HT1080 (cell line): ENCODE measurements at places on chromosomes 13 and 19.

DNA sequence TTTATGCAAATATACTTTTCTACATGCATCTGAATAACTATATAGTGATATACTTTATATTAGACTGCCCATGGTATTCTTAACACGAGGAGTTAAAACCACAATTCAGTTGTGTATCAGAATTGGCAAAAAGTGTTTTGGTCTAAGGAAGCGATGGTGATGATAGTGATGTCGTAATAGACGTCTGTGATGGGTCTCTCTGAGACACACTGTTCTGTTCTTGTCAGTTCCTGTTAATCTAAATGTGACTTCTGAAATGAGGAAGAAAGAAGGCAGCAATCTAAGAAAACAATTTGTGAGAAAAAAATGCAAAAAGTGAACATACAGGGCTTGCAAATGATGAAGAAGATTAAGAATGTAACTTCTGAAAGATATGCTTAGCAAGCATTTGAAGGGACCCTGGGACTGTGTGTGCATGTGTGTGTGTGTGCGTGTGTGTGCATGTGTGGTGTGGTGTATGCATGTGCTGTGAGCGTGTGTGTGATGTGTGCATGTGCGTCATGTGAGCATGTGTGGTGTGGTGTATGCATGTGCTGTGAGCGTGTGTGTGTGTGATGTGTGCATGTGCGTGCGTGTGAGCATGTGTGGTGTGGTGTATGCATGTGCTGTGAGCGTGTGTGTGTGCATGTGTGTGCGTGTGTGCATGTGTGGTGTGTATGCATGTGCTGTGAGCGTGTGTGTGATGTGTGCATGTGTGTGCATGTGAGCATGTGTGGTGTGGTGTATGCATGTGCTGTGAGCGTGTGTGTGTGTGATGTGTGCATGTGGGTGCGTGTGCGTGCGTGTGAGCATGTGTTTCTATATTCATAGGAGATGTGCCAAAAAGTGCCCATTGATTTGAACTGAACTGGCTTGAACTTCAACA is 131.8 kb downstream of the IRS2 start:
- DNase-seq, result no peak

DNA sequence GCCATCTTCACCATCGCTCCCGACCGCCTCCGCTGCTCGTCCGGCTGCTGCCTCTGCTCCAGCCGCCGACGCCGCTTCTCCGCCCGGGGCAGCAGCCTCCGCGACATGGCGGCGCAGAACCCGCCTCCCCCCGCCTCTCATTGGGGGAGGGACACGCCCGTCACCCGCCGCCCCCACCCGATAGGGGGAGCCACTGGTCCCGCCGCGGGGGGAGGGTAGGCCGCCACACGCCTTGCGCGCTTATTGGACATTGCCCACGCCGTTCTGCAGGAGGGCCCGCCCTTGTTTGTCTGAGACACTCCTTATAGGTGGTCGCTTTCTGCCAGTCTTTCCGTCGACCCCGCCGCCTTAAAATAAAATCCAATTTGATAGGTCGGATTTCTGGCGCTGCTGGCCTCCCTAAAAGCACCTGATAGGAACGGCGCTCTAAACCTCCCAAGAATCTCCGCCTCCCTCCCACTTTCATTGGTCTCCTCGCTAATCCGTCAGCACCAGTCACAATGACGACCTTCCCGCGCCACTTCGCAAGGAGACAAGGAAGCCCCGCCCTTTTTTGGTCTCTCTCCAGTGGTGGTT is at the start of gene HNRNPL:
HNRNPL (minus strand) TSS at position 127 of the 576 bp plus-strand sequence; CDS start at position 107, 20 bp downstream.
- peak; percentile 100 for DNase-seq

DNA sequence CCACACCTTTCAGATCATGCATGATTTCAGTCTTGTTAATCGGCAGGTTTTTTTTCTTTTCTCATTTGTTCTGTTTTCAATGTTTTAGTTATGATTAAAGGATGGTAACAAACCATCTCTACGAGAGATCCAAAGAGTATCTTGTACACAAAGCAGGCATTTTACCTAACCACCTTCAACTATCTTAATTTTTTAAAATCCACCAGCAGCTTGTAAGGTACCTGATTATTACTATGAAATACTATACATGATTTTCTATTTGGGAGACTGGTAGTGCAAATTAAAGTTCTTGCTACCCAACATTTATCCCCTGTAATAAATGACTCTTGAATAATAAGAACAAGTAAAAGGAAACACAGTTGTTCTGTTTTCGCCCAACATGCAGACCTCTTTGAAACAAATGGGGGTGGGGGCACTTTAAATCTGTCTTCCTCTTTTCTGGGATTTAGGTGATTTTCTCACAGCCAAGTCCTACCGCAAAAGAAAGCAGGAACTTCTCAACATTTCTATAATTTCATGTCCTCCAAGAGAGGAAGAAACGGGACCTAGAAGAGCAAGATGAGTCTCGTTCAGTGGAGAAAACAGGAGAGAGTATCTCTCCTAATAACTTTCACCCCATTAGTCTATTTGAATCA is 3.6 kb downstream of the POU4F1 start:
- DNase-seq, result no peak

DNA sequence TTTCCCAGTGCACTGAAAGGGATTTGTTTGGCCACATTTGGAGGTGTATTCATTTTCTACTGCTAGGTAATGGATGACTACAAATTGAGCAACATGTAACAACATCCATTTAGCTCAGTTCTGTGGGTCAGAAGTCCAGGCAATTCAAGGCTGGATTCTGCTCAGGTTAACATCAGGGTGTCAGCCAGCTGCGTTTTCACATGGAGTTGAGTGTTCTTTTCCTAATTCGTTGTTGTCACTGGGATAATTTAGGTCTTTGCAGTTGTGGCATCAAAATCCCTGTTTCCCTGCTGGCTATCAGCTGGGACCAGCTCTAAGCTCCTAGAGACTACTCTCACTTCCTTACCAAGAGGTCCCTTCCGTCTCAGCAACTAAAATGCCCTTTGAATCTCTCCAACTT is 25.4 kb downstream of the MIR17HG start:
- no peak for DNase-seq

GRCh38 chr13:29923554-29924481 is 73.4 kb upstream of the UBL3 start:
- peak; percentile 98 for DNase-seq

DNA sequence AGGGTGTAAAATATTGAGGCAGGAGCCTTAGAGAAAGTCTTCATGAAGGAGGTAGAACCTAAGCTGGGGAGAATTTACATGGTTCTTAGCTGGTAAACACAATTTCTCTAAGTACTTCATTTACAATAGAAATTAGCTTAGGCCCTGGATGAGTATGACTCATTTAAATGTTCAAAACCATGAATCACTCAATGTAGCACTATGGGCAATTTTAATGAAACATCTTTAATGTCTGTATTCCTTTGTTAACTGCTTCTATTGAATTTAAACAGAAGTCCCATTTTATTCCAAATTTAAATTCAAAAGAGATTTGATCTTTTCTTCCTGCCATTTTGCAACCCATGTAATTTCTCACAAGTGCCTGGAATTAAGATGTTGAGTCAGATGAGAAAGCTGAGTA is 252.1 kb downstream of the RFC3 start:
- DNase-seq, result peak; percentile 49

DNA sequence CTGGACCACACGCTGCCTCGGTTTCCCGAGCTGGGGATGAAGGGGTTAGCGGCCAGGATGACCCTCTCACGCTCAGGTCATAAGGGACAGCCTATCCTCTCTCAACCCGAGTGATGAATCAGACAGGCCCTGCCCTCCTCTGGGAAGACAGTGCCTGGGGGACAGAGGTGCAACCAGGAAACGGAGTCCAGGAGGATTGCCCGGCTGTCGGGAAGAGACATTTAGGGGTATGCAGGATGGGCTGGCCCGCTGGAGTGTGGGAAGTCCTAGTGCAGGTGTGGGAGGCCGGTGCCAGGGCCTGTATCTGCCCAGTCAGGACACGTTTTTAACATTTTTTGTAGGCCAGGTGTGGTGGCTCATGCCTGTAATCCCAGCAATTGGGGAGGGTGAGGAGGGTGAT is 8.3 kb downstream of the LSM7 start:
- DNase-seq, result no peak

- no peak for DNase-seq
These were observed 22.0 kb upstream of the FREM2 start for GRCh38 chr13:38664906-38665305.

- no peak for DNase-seq
These were observed 56.8 kb upstream of the F7 start for GRCh38 chr13:113048766-113049165.

- no peak for DNase-seq
These were observed 52.6 kb downstream of the RASA3 start for GRCh38 chr13:114079601-114080536.

DNA sequence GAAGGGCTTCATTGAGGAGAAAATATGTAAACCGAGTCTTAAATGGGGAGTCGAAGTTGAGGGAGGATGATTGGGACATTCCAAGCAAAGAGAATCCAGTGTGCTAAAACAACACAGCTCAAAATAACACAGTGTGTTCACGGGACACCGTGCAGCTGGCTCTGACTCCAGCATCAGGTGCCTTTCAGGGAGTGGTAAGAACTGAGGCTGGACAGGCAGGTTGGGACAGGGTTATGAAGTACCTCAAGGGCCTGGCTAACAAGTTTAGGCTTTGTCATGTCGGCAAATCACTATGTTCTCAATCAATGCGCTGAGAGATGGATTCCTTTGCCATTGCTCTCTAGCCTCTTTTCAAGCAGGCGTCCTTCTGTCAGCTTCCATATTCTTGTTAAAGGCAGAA is 27.5 kb upstream of the WDFY2 start:
- DNase-seq, result no peak

- no peak for DNase-seq
These were observed 23.3 kb downstream of the ZBTB7A start for GRCh38 chr19:4043401-4043800.

GRCh38 chr19:31350693-31351055 is 1.4 kb upstream of the TSHZ3 start:
- DNase-seq, result no peak

- no peak for DNase-seq
These were observed 64.2 kb upstream of the UBL3 start for GRCh38 chr13:29914581-29914980.

DNA sequence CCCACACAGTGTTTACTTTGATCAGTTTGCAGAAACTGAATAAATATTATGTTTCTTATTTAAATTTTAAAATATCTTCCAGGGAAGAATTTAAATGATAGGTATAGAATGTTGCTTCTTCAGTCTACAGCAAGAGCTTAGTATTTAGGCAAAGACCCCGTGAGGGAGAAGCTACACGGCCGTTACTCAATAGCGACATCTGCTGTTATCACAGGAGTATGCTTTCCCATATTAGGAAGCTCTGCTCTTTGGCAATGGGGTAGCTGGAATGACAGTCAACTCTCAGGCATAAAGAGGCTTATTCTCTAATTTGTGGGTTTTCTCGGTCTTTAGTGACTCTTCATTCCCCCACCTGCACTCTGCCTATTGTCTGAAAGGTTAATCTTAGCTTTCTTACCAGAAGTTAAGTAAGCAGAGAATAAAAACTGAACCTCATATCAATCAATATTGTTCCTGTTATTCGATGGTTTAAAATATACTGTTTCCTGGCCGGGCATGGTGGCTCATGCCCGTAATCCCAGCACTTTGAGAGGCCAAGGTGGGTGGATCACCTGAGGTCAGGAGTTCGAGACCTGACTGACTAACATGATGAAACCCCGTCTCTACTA is 13.2 kb upstream of the LHFPL6 start:
- peak; percentile 54 for DNase-seq

- no peak for DNase-seq
These were observed 17.2 kb upstream of the CRTC1 start for GRCh38 chr19:18666317-18666716.

DNA sequence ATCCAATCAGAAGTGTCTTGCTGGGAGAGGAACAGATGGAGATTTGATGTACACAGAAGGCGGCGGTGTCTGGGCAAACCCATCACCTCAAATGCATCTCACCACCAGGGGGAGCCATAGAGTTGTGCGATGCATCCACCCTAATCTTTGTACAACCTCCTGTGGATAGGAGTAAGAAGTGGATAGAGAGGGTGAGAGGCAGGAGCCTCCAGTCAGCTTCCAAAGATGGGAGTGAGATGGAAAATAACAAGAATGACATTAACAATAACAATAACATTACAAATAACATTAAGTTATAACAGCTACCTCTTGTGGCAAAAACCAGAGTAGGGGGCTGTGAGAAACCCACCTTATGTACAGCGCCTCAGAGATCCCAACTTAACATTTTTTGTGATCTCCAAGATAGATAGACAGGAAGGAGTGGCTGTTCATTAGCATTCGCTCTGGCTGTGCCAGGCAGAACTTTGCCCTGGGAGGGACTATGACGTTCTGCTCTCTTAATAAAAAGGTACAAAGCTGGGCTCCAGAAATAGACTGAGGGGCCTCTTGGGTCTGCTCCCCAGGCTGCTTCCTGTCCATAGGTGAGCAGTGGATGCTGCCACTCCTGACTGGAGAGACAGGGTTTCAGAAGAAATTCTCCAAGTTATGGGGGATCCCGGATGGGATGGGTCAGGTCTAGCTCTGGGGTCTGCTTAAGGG is 5.2 kb upstream of the CEACAM18 start:
- peak; percentile 56 for DNase-seq

GRCh38 chr19:27694361-27695055 is 1518.4 kb downstream of the UQCRFS1 start:
- DNase-seq, result no peak

DNA sequence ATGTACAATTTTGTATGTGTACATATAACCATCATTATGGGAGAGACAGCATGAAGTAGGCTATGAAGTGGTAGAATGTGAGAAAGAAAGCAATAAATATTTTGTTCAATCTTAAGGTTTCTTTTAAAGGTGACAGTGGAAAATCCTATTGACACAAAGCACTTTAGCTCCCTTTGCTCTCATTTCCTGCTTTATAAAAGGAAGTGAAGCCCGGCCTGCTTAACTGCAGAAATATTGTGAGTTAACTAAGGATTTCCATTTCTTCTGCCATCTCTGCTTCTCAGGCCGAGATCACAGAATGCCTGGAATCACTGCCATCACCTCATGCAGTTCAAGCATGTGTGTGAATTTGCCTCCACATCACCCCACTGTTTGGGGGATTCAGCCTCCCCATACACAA is 83.5 kb downstream of the FRY start:
- DNase-seq, result no peak

- no peak for DNase-seq
These were observed at the start of gene HDGFL2 for GRCh38 chr19:4472174-4472974. HDGFL2 (plus strand) TSS chr19:4472297; CDS start chr19:4472351, 54 bp downstream.

- peak; percentile 19 for DNase-seq
These were observed 924 bp downstream of the TRAPPC5 start for GRCh38 chr19:7681340-7682174.

DNA sequence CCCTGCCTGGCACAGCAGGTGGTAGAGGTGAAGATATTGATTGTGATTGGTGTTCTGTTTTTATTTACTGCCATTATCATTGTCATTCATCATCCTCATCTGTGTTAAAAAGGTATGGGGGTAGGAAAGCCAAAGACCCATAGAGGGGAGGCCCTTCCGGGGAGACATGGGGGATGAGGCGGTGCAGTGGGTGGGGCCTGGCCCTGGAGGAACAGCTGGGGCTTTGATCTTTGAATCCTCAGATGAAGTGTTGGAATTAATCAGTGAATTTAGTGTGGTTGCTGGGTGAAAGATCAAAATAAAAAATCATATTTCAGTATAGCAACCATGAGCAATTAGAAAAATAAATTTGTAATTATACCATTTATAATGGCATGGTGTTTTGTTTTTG is 7.4 kb downstream of the PTH2 start:
- no peak for DNase-seq
